Substantia nigra (tissue), 51 donors: ENCODE measurements at places on chromosomes 13 and 19.

DNA sequence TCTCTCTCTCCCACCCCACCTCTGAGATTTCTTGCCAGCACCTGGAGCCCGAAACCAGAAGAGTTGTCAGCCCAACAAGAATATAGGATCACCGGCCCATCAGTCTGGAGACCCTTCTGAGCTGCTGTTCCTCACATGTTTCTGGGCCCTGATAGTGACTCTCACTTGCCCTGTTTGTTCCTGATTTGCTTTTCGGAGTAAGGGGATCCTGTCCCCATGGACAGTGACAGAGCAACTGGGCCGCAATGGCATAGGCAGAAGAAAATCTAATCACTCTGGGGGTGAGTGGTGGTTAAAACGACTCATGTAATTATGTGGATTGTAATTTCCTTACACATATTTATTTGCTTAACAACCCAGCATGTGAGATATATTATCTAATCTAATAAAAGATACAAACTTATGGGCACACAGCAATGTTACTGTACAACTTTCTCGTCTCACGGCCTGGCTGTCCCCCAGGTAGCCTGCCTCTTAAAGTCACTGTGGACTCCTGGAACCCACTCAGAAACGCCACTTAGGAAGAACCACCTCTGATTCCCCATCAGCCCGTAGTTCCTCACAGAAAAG lies 663 bp upstream of the SMAD9 start:
- no peak for DNase-seq

DNA sequence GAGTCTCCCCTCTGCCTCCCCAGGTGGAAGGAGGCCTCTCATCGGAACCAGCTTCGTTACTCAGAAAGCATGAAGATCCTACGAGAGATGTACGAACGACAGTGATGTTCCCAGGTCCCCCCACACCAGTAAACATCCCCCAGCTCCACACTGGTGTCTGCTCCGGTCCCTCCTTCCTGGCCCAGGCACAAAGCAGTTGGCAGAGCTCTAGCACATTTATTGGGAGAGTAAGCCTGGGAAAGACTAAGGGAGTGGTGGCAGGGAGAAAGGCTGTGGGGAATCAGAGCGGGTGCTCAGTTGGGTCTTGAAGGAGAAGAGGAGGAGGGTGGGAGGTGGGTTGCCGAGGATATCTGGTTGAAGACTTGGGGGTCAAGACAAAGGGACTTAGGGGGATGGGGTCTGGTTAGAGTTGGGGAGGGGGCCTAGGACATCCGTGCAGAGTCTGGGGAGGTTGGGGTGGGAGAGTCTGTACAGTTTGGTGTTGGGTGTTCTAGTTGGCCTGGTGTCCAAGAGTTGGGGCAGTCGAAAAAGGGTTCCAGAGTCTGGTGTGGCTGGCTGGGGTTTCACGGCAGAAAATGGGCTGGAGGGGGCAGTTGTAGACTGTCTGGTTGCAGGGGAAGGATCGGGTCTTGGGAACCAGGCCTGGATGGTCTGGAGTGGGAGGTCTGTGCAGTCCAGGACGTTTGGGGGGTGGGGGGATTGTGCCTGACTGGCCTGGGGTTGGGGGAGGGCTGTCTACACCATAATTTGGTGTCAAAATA lies 2.3 kb downstream of the HSPB6 start:
- no peak for DNase-seq

- DNase-seq = no peak
Measured at GRCh38 chr13:28564030-28564429, 69.1 kb upstream of the FLT1 start.

GRCh38 chr19:8366961-8367326 lies 3.0 kb downstream of the ANGPTL4 start:
- DNase-seq = no peak

GRCh38 chr13:42401376-42401775 lies 129.4 kb downstream of the AKAP11 start:
- DNase-seq = no peak

DNA sequence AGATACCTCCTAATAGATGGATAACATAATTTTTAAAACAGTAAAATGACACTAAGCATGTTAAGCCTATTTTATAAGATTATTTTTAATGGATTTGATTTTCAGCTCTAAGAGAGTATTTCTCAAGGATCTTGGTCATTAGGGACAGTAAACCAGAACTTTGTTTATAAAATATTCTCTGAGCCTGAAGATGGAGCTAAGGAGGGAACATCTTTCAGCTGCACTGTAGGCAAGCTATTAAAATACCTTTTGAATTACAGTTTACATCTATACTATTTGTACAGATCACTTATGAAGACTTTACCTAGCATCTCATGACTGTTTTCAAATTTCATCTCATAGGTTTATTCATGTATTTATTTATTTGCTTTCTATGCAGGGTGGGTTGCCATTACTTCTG lies 345.3 kb downstream of the MYO16 start:
- DNase-seq = no peak

DNA sequence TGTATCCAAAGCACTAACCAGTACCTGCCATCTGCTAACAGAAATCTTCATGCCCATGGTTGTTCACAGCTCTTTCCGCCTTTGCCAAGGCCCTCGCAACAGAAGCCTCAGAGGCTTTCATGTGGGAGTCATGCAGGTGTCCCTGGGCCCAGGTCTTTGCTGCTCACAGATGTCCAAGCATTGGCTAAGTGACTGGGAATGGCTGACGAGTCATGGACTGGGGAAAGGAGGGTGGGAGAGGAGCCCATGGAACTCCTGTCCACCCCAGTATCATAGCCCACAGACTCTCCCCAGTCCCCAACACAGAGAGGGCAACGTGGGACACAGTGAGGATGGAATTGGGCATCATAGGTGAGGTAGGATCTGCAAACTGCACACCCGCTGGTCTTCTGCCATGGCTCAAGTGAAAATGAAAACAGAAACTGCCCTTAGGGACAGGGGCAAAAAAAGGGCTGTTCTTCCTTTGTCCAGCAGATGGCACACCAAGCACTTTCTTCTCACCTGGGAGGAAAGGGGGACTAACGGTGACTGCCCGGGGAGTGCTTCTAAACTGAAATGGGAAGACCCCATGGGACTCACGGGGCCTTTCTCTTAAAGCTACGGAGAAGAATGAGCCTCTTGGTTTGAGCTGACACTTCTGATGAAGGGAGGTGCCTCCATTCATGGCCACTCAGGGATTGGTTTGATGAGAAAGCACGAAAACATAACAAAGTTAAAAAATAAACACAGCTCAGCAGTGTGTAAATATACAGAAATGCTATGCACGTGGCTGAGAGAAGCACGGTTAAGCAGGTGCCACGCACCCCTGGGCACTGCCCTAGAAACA lies 11.1 kb upstream of the DHRS12 start:
- DNase-seq = peak; percentile 19

GRCh38 chr13:29767006-29767405 lies 83.4 kb downstream of the UBL3 start:
- DNase-seq = no peak

- DNase-seq = no peak
Measured at GRCh38 chr19:46460055-46460454, 11.3 kb downstream of the PNMA8A start.

DNA sequence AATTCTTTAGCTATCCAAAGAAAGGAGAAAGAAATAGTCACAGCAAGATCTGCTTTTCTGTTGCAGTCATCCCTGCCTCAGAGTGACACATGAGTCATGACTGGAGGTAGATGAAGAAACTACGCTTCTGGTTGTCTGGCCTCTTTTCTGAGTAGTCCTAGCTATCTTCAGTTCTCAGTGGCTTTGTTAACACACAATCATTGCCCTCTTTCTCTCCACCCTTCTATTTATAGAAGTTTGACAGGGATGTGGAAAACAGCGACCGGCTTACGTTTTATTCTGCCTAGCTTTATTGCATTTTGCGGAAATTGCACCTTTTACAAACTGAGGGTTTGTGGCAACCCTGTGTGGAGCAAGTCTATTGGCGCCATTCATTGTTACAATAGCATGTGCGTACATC lies 26.7 kb downstream of the SPATA13 start:
- DNase-seq = no peak

DNA sequence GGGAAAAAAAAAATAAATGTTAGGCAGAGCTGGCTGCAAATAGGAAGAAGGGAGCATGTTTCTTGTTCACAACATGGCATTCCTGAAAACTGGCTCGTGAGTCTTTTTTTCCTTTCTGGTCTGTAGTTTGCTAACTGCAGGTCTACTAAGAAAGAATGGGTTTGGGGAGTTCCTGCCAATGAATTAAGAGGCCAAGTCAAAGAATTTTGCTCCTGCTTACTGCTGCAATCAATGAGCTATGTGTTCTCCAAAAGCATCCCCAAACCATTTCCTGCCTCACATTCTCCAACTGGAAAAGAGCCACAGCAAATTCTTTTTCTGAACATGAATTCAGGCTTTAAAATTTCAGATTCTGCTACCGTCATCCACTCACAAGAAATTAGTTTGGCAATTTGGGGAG lies 88.6 kb downstream of the DCT start:
- no peak for DNase-seq

DNA sequence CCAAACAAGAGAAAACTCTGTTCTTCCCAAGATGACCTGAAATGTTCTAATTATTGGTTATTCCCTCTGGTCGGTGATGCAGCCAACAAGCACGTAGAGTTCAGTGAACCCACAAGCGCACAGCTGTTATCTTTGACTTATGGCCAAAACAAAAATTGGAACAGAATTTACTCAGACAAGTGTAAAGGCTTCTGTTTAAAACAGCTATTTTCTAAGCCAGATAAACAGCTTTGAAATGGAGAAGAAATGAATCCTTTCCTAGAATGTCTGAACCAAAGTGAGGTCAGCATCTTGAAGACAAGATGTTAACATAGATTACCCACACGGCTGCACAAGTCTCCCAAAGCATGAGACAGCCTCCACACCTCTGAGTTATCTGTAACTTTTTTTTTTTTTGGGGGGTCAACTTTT lies 669.2 kb downstream of the DIAPH3 start:
- DNase-seq = no peak

DNA sequence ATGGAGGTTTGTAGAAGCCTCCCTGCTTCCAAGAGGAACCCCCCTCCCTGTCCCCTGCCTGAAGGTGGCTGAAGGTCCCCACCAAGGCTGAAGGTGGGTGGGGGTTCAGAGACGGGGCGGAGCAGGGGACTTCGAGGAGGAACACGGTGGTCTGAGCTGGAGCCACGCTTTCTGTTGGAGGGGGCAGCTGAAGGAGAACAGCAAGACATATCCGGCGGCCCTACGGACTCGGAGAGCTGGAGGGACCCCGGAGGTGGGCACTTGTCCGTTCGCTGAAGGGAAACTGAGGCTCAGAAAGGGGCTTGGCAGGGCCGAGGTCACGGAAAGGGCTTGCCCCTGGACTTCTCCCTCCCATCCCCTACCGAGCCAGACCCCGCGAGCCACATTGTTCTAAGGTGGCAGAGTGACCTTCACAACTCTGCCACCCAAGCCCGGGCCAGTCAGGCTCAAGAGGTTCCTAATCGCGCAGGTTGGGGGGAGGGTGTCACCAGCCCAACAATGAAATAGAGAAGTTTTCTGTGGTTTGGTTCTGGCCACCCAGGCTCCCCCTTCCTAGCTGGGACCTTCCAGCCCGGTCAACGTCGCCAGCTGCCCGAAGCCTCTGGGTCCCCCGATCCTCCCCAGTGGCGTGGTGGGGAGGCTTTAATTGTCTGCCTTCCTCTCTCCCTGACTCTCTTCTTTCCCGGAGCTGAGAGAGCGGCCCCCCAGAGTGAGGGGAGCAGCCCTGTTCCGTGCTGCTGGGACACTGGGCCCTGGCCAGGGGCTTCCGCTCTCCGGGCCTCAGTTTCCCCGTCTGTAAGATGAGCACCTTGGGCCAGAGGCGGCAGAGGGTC lies 15.5 kb upstream of the KCNN1 start:
- DNase-seq = no peak

DNA sequence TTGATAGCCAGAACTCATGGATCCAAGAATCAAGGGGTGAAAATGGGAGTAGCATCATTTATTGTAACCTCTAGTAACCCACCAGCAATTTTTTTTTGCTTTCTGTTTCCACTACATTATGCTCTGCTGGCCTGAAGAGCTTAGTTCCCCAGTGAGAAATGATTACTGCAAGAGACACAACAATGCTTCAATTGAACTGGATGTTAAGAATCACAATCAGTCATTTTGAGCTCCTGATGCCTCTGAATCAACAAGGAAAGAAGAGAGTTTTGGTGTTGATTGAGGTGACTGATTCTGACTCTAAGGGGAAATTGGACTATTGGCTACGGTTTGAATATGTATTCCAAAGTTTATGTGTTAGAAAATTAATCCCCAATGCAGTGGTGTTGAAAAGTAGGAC lies 1084.4 kb downstream of the SLITRK1 start:
- no peak for DNase-seq

GRCh38 chr13:75372517-75372916 lies 109.5 kb downstream of the TBC1D4 start:
- no peak for DNase-seq

GRCh38 chr13:32098272-32098671 lies 66.7 kb downstream of the FRY start:
- DNase-seq = no peak

DNA sequence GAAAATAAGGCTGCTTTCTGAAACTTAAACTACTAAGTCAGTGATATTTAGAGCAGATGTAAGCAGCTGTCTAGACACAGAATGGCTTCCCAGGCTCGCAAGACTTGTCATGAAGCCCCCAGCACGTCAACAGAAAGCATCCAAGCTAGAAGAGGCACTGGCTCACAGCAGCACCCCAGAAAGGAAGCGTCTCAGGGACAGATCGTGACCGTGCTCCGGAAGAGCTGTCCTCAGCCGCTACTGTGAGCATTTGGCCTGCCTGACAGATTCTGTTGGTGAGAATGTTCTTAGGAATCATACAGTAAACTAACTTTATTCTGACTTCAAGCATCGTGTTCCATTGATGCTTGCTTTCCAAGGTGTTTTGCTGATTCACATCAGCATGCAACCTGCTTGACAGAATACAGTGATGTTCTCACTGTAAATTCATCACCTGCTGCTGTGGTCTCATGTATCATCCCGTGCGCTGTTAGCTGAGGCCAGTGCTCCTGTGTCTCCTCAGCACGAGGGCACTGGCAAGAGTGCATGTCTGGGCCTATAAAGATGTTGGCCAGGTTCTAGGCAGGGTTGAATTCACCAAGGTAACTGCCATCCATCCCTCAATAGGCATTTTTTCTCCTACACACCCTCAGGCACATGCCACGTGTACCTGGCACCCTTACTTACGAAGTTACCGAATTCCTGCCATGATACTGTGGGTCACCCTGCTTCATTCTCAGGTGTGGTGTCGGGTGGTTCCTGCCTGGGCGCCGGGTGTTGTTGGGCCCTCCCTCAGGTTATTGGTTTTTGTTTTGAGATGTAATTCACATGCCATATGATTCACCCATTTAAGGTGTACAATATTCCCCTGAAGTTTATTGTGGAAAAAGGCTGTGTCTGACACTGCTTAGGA lies 15.9 kb downstream of the SPINT2 start:
- DNase-seq = no peak
